Common myeloid progenitor, CD34-positive (primary cell): ENCODE measurements at places on chromosomes 5 and 9.

DNA sequence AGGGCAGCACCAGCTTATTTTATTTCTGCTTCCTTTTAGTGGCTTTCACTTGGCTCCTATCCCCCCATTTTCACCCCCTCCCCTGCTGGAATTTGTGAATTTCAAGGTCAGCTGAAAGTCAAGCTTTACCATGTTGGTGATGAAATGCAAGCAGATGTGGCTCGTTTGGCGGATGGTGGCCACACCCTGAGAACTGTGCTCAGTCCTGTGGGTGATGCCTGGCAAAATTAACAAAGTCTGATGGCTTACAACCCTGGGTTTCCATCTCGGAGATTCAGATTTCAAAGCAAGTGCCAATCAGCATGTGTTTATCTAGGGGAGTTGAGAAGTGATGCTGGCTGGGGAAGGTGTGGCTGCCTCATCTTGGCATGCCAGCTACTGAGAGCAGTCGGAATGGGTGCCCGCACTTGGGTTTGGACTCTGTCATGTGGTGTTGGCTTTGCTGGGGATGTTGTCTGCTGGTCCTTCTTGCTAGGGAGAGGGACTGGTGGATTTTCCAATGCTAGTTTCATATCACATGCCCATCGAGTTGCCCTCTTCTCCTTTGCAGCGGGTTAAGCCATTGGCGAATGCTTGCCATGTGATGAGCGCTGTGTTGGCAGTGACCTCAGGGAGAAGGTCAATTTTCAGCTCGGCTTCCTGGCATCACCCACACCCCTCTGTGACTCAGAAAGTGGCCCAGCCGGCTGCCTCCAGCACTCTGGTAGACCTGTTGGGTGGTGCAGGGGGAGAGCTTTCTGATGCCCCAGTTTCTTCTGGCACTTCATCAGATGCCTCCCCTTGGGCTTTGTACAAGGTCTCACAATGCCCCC is 77.0 kb upstream of the PITX1 start:
- no peak for DNase-seq
- H3K4me3 ChIP-seq: no peak overlapping the region
- peaks cover 3% of the 10 kb centered on the region for H3K4me1 ChIP-seq
- no peaks in the 10 kb centered on the region for H3K36me3 ChIP-seq
- peaks cover 2% of the 10 kb centered on the region for H3K27me3 ChIP-seq
- H3K27ac ChIP-seq: no peak overlapping the region

DNA sequence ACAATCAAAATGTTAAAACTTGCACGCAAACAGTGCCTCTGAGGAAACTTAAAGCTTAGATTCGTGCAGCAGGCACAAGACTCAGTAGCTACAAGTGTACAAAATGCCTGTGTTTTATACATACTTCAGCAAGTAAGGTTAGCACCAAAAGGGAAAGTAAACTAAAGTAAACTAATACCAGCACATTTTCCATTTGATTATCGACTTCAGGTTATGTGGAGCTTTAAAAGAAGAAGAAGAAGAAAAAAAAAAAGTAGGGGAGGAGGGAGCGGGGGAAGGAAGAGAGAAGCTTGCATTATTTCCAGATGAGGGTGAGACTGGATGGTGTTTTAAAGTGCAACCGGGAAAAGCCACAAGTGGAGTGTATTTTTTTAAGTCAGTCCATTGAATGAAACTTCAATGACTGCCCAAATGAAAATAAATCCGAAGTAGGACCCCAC is 596 bp upstream of the ADAMTS6 start:
- DNase-seq: no peak
- H3K27ac ChIP-seq: peak overlapping the region; percentile 86
- no peak overlapping the region for H3K4me3 ChIP-seq
- H3K36me3 ChIP-seq: no peaks in the 10 kb centered on the region
- H3K4me1 ChIP-seq: peaks cover 39% of the 10 kb centered on the region
- no peaks in the 10 kb centered on the region for H3K27me3 ChIP-seq

DNA sequence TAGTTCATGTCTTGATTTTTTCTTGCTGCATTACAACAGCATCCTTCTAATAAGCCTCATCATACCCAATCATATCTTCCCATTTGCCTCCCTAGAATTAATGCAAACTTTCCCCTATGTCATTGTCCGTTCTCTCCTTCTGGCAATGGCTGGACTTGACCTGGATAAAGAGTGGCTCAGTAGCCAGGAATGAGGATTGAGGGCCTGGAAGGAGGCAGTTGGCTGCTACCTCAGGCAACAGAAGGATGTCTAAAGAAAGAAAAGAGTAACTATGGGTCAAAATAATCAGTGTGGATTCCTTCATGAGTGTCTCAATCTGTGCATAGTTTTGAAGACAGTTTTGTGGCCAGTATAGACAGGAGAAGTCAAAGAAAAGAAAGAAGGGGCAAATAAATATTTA is 209.6 kb downstream of the TRPM3 start:
- DNase-seq: no peak
- H3K27ac ChIP-seq: no peak overlapping the region
- no peaks in the 10 kb centered on the region for H3K4me1 ChIP-seq
- H3K4me3 ChIP-seq: no peak overlapping the region
- H3K27me3 ChIP-seq: no peaks in the 10 kb centered on the region
- no peaks in the 10 kb centered on the region for H3K36me3 ChIP-seq

- H3K27me3 ChIP-seq: no peaks in the 10 kb centered on the region
- H3K4me1 ChIP-seq: peaks cover 16% of the 10 kb centered on the region
- no peak overlapping the region for H3K27ac ChIP-seq
- DNase-seq: no peak
- no peak overlapping the region for H3K4me3 ChIP-seq
Measured at GRCh38 chr9:110797611-110798010, 129.0 kb downstream of the MUSK start.

DNA sequence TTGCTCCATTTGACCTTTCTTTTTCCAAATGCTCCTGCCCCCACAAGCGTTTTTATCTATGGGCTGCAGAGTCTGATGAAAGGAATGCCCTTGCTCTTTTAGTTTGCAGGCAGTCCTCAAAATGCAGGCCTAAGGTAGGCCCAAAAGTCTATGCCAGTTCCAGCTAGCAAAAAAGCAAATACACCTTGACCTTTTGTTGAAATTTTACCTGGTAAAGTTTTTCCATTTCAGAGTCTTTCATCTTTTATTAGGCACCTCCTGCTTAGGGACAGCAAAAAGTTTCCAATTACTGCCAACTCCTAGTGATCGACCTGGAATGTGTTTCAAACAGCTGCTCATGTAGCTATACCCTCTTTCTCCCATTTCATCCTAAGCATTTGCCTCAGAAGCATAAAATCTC is 2.7 kb upstream of the LEAP2 start:
- H3K27me3 ChIP-seq: no peaks in the 10 kb centered on the region
- peaks cover 30% of the 10 kb centered on the region for H3K36me3 ChIP-seq
- no peak overlapping the region for H3K27ac ChIP-seq
- H3K4me3 ChIP-seq: no peak overlapping the region
- DNase-seq: no peak

GRCh38 chr9:91378695-91379127 is 17.0 kb upstream of the AUH start:
- no peaks in the 10 kb centered on the region for H3K36me3 ChIP-seq
- no peak overlapping the region for H3K4me3 ChIP-seq

GRCh38 chr9:98081477-98082219 is 25.1 kb downstream of the NANS start:
- no peaks in the 10 kb centered on the region for H3K27me3 ChIP-seq
- no peaks in the 10 kb centered on the region for H3K4me1 ChIP-seq
- peak; percentile 14 for DNase-seq
- H3K27ac ChIP-seq: no peak overlapping the region

GRCh38 chr5:31645420-31646081 is 6.6 kb downstream of the PDZD2 start:
- no peaks in the 10 kb centered on the region for H3K27me3 ChIP-seq
- H3K36me3 ChIP-seq: no peaks in the 10 kb centered on the region
- no peak overlapping the region for H3K27ac ChIP-seq

GRCh38 chr5:19660679-19661078 is 327.3 kb downstream of the CDH18 start:
- no peak for DNase-seq
- no peaks in the 10 kb centered on the region for H3K36me3 ChIP-seq
- H3K4me1 ChIP-seq: no peaks in the 10 kb centered on the region
- no peaks in the 10 kb centered on the region for H3K27me3 ChIP-seq
- no peak overlapping the region for H3K4me3 ChIP-seq
- no peak overlapping the region for H3K27ac ChIP-seq

- H3K27ac ChIP-seq: no peak overlapping the region
- no peaks in the 10 kb centered on the region for H3K27me3 ChIP-seq
- peak; percentile 69 for DNase-seq
- H3K4me3 ChIP-seq: no peak overlapping the region
Measured at GRCh38 chr5:35777358-35778087, 79.2 kb upstream of the IL7R start.

GRCh38 chr9:77224746-77225312 is 47.5 kb downstream of the VPS13A start:
- no peak overlapping the region for H3K27ac ChIP-seq
- peaks cover 25% of the 10 kb centered on the region for H3K36me3 ChIP-seq
- H3K4me1 ChIP-seq: no peaks in the 10 kb centered on the region
- no peak overlapping the region for H3K4me3 ChIP-seq
- no peaks in the 10 kb centered on the region for H3K27me3 ChIP-seq

DNA sequence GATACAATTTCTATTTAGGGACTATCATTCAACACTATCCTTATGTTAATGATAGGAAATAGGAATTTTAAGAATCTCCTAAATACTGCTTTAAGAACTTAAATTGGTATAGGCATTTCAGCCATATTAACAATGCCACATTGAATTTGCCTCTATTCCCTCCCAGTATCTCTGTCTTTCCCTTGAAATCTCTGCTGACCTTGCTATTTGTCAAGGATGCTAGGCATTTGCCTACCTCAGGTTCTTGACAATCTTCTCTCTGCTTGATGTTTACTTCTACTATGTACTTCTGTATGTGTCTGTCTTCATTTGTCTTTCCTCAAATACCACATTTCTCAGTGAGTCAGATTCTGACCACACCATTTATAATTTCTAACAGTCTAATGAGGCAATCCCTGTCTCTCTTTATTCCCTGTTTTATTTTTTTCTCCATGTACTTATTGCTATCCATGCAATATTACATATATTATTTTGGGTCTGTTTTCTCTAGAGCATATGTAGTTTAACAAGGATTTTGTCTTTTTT is 1461.4 kb upstream of the CDH9 start:
- H3K4me1 ChIP-seq: no peaks in the 10 kb centered on the region
- no peak overlapping the region for H3K4me3 ChIP-seq
- no peak for DNase-seq
- H3K27me3 ChIP-seq: no peaks in the 10 kb centered on the region
- H3K36me3 ChIP-seq: no peaks in the 10 kb centered on the region
